Activated T-helper 1 cell treated with Interleukin-2 at 50 U/mL for 16 hours (primary cell): ENCODE measurements at places on chromosomes 16 and 17.

DNA sequence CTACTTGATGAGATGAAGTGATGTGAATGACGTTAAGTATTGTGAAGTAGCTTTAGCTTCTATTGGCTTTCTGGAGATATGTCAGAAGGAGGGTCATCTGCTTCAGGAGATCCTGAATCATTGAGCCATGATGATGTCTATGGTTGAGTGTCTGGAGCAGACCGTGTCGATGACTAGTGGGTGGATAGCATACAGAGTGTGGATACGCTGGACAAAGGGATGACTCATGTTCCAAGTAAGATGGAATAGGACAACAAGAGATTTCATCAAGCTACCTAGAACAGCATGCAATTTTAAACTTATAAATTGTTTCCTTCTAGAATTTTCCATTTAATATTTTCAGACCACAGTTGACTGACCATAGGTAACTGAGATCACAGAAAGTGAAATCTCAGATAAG lies 116.1 kb upstream of the RBBP6 start:
- no peak for DNase-seq

DNA sequence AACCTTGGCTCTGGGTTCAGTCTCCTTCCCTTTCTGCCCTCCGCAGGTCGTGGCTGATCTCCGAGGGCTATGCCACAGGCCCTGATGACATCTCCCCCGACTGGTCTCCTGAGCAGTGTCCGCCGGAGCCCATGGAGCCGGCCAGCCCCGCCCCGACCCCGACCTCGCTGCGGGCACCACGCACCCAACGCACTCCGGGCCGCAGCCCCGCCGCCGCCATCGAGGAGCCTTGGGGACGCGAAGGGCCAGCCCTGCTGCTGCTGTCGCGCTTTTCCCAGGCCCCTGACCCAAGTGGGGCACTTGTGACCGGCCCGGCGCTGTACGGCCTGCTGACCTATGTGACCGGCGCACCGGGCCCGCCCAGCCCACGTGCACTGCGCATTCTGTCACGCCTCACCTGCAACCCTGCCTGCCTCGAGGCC lies 5.1 kb downstream of the ARMC5 start:
- no peak for DNase-seq

GRCh38 chr17:21382560-21383495 lies 6.7 kb downstream of the KCNJ12 start:
- no peak for DNase-seq

DNA sequence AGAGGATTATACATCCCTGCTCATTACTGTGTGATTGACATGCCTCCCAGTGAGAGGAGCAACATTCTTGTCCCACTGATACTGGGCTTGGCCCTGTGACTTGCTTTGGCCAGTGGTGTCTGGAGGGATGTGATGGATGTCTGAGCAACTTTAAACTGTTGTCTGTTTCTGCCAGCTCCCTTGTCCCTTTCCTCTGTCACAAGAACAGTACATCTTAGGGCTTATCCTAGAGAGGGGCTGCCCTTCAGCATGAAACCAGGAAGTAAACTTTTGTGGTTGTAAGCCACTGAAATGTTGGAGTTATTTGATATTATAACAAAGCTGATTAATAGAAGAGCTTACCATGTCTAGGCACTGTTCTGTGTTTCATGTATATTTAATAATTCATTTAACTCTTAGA lies 82.9 kb upstream of the GPRC5B start:
- DNase-seq = no peak

GRCh38 chr17:40224718-40225550 lies 5.8 kb downstream of the WIPF2 start:
- no peak for DNase-seq

- DNase-seq = no peak
Observed at GRCh38 chr16:55045329-55045728, 114.7 kb downstream of the IRX5 start.

DNA sequence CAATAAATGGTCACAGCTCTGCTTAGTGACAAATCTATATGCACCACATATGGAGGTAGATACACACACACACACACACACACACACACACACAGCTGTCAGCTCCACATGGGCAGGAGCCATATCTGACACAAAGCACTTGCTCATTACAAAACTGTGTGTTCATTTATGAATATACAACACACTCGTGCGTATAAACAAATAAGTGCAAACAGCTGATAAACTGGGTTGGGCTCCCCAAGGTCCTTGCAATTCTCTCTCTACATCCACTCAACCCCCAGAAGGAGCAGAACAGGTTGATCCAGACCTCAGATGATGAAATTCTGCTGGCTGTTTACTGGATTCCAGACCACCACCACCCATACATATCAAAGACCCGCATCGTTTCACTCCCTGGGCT lies 140.7 kb downstream of the XYLT1 start:
- no peak for DNase-seq

DNA sequence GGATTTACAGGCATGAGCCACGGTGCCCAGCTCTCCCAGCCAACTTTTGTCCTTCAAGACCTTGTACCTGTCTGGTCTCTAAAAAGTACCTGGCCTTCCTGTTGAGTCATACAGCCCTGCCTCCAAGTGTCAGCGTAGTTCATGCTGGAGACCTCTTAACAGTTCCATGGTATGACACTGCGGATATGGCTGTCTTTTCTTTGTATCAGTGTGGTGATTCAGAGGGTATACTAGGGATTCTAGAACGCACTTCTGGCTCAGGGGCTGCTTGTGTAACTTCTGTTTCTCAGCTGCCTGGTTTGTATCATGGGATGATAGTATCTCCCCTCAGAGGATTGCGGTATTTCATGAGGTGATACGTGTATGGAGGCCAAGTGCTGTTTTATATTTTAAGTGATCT lies 2.0 kb upstream of the TMEM11 start:
- DNase-seq = no peak

GRCh38 chr17:5587438-5588032 lies 3.2 kb upstream of the NLRP1 start:
- peak; percentile 22 for DNase-seq

GRCh38 chr16:27969574-27969973 lies 93.9 kb downstream of the GSG1L start:
- no peak for DNase-seq

DNA sequence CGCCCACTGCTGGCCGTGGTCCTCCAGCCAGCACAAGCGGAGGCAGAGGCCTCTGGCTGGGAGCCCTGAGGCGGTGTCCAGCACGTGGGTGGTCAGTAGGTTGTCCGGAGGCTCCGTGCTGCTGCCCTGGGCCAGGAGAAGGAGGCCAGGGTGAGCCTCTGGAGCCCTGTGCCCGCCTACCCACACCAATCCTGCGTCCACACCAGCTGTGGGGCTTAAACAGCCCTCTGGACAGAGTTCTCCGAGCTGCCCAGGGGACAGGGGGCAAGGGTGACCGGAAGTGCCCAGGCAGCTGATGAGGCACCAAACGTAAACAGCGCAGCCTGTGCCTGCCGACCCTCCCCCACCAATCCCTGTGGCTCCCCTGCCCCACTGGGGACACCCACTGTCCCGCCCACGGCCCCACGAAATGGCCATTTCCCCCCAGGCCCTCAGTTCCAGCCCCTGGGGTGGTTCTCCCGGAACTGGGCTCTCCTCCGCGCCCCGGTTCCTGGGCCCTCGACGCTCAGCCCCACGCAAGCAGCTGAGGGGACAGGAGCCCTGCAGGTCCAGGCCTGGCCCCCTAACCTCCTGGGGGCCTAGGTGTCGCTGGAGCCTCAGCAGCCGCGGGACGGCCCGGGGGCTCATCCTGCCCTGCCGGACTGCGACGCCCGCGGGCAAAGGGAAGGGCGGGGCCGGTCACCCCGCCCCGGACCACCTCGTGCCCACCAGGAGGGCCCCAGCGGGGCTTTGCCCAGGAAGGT lies 27.9 kb upstream of the DBNDD1 start:
- DNase-seq = no peak

- DNase-seq = no peak
Observed at GRCh38 chr16:86151239-86151851, 252.4 kb downstream of the IRF8 start.

- DNase-seq = no peak
Observed at GRCh38 chr16:24074574-24074973, 181.6 kb upstream of the CACNG3 start.

GRCh38 chr16:83996481-83997252 lies 28.6 kb downstream of the NECAB2 start:
- DNase-seq = no peak

DNA sequence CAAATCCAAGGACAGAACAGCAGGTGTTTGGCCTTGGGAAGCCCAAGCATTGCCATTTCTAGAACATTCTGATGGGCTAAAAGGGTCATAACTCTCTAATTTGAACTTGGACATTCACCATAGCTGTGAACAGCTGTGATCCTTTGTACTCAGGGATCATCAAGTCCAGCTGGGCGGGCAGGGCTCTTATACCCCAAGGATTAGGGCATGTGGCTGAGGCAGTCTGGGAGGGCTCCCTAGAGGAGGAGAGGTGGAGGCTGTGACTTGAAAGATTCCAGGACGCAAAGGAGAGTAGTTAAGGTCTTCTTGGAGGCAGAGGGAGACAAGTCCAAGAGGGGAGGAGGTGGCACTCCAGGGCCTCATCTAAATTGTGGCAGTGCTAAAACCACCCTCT lies 233.1 kb upstream of the GSE1 start:
- DNase-seq = no peak

GRCh38 chr16:55529018-55529417 lies 20.1 kb downstream of the LPCAT2 start:
- DNase-seq = no peak

- DNase-seq = no peak
Observed at GRCh38 chr17:73867056-73867455, 222.8 kb upstream of the SDK2 start.

DNA sequence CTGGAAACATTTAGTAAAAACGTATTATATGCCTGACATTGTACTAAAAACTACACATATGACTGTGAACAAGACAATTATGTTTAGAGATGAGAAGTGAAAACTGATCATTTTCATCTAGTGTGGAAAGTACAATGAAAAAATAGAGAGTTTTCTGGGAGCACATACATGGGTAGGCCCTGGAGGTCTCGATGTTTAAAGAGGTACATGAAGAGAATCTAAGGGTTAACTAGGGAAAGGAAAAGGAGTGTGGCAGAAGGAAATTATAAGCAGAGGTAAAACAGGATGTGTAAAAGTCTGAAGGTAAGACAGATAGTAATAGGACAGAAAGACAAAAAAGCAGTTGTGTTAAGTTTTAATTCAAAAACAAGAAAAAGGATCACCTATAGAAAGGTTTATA lies 113.7 kb downstream of the USP32 start:
- DNase-seq = no peak

GRCh38 chr17:36643086-36643685 lies 41.8 kb downstream of the MRM1 start:
- no peak for DNase-seq

- peak; percentile 54 for DNase-seq
Observed at GRCh38 chr17:80761110-80761871, 216.7 kb downstream of the RPTOR start.

- DNase-seq = no peak
Observed at GRCh38 chr16:5615868-5616642, 518.5 kb upstream of the EEF2KMT start.

- no peak for DNase-seq
Observed at GRCh38 chr16:48574140-48574539, 35.8 kb downstream of the N4BP1 start.

GRCh38 chr17:8894673-8895578 lies 27.5 kb upstream of the PIK3R6 start:
- no peak for DNase-seq

DNA sequence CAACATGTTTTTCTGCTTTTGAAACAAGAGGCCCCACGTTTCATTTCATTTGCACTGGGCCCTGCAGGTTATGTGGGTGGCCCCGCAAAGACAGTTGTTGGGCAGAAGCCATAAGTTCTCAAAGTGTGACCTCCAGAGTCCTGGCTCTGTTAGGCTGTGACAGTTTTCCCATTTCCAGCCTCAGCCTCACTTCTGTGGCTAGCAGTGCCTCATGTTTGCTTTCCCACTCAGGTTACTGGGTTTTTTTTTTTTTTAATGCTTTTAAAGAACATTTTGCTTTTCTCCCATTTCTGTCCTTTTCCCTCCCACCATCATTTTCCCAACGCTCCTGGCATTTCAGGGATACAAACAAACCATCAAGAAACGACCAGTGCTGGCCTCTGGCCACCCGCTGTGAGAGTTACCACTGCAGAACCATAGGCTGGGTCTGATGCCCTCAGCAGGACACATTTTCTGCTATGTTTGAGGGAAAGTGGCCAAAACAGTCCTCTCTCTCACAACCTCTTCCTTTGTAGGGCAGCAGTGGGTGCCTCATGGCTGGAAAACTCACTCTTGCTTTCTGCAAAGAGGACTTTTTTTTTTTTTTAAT lies 159.0 kb upstream of the MPHOSPH6 start:
- DNase-seq = no peak

GRCh38 chr17:27906623-27907022 lies 13.5 kb upstream of the LYRM9 start:
- no peak for DNase-seq

- no peak for DNase-seq
Observed at GRCh38 chr17:19537111-19537510, 3.5 kb downstream of the SLC47A1 start.

- no peak for DNase-seq
Observed at GRCh38 chr17:73589363-73589980, 54.8 kb downstream of the SDK2 start.

- no peak for DNase-seq
Observed at GRCh38 chr17:44919411-44919810, 4.1 kb upstream of the GFAP start.

DNA sequence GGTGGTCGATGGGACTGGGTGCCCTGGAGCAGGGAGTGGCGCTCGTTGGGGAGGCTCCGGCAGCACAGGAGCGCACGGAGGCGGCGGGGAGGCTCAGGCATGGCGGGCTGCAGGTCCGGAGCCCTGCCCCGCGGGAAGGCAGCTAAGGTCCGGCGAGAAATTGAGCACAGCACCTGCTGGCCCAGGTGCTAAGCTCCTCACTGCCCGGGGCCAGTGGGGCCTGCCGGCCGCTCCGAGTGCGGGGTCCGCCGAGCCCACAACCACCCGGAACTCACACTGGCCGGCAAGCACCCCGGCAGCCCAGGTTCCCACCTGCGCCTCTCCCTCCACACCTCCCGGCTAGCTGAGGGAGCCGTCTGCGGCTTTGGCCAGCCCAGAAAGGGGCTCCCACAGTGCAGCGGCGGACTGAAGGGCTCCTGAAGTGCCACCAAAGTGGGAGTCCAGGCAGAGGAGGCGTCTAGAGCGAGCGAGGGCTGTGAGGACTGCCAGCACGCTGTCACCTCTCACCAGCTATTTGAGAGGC lies 88.8 kb upstream of the EEF2KMT start:
- DNase-seq = no peak

DNA sequence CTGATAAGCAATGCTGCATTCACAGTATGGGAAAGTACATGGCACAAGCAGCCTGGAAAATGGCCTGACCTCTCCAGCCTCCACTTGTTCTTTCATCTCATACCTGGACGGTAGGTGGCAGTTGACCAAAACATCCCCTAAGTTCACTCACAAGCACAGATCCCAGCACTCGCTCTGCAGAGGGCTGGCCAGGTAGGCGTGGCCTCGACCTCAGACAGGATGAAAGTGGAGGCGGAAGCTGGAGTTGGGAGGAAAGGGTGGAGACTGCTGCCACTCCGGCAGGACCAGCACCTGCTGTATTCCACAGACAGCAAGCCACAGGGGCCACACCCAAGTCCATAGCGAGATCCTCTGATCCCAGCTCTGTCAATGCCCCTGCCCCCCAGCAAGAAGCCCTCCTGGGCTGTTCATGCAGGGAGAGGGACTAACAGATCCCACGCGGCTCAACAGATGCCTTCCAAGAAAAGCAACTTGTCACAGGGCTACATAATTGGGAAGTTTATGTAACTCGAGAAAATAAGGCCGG lies 31.3 kb downstream of the ZCCHC14 start:
- no peak for DNase-seq
